ENCODE measurements at places on chromosomes 6 and 20.
A peak's percentile ranks its signal among the peaks of the same experiment; 100 is the strongest.

- DNase-seq = no peak
Measured at GRCh38 chr6:112571488-112572270, 224.5 kb downstream of the RFPL4B start.

GRCh38 chr20:25065625-25066338 is 7.8 kb upstream of the ACSS1 start:
- DNase-seq = peak; percentile 43

- DNase-seq = no peak
Measured at GRCh38 chr20:4787069-4787468, 65.4 kb downstream of the PRND start.

GRCh38 chr6:55562318-55562717 is 16.7 kb downstream of the HMGCLL1 start:
- DNase-seq = no peak

- no peak for DNase-seq
Measured at GRCh38 chr20:52837378-52837777, 134.8 kb upstream of the TSHZ2 start.

DNA sequence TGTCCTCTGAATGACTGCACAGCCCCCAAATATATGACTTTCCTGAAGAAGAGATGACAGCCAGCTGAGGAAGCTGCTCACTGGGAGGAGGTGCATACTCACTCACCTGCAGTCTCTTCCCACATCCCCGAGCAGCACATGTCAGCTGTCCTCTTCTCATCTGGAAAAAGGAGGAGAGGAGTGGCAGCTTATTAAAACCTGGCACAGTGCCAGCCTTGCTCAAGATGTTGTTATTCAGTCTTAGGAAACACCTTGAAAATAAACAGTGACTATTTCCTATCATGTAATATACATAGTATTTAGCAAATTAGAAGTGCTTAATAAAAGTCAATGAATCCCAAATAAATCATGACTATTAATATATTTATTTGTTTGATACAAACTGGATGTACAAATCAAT is 232.9 kb downstream of the EPM2A start:
- DNase-seq = no peak

- no peak for DNase-seq
Measured at GRCh38 chr6:22149096-22149495, 147.7 kb downstream of the PRL start.
